ENCODE measurements at places on chromosomes 13 and 19.

DNA sequence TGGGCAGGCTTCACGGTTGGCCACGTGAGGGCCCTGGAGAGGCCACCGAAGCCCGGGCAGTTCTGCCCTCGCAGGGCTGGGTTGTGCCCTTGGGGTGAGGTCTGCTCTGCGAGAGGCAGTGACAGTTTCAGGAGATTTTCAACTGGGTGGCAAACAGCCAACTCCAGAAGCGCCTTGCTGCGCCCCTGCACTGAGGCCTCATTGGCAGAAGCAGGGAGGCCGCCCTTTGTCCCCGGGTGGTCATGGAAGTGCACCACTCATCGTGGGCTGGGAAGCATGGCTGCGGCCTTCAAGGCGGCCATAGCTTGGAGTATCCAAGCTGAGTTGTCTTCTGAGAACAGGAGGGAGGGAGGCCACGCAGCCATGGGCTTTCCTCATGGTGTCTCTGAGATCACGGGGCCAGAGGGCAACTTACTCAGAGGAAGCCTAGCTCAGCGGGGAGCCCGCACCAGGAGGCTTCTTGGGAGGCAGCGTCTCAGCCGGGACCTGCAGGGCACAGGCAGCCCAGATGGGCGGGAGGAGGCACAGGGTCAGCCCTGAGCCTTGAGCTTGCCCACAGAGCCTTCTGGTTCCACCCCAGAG lies 14.8 kb downstream of the PLEKHJ1 start:
- DNase-seq: no peak

DNA sequence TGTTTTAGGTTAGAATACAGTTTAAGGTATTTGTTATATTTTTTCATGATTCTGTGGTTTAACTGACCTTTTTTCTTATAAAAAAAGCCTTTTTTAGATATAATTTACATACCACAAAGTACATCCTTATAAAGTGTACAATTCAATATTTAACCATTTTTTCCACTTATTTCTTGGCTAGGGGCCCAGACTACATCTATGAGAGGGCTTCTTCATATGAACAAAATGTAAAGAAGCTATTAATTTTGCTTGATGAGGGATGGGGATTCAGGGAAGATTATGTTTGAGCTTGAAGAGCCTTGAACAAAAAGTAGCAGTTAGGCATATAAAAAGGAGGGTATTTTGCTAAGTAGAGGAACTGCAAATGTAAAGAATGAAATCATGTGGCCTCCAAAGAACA lies 2.2 kb downstream of the CCDC122 start:
- DNase-seq: no peak

DNA sequence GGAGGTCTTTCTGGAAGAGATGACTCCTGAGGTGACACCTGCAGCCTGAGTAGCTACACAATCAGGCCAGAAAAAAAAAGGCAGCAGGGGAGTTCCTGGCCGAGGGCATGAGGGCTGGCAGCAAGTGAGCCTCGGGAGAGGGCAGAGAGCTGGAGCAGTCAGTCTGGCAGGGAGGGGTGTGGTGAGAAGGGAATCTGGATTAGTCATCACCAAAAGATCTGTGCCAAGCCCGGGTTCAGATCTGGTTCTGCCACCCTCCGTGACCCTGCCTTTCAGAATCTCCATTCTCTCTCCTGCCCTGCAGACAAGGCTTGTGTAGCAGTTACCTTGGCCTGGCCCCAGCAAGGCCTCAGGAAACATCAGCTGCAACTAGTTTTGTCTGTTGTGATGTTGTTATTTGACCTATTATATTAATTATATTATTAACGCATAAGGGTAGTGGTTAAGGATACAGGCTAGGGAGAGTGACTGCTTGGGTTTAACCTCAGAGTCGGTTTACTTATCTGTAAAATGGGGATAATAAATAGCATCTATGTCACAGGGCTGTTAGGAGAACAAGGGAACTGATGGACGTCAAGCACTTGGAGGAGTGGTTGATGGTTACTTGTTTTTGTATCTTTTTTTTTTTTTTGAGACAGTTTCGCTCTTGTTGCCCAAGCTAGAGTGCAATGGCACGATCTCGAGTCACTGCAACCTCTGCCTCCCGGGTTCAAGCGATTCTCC lies 2.7 kb upstream of the CAPNS1 start:
- DNase-seq: no peak

DNA sequence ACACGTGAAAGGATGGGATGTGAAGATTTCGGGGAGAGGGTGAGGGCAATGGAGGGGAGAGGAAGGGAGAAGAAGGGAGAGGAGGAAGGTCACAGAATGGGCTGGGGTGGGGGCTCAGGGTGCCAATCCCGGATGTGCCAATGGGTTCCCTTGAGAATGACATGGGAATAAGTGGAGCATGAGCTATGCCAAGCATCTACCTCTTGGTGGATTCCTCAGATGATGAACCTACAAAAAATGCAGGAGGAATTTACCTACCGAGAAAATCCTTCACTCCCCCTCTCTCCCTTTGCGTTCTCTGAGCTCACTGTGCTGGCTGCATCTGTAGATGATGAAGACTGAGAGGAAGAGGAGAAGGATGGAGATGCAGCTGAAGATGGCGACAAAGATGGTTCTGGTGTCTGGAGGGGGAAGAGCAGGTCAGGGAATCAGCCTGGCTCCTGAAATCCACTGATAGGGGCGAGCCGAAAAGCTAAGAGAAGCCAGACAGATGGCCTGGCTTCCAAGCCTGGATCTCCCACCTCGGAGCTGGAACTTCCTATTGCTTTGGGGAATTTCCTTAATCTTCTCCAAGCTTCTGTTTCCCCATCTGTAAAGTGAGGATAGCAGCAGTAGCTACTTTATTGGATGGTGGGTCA lies 21.6 kb downstream of the VSTM1 start:
- peak; percentile 71 for DNase-seq

DNA sequence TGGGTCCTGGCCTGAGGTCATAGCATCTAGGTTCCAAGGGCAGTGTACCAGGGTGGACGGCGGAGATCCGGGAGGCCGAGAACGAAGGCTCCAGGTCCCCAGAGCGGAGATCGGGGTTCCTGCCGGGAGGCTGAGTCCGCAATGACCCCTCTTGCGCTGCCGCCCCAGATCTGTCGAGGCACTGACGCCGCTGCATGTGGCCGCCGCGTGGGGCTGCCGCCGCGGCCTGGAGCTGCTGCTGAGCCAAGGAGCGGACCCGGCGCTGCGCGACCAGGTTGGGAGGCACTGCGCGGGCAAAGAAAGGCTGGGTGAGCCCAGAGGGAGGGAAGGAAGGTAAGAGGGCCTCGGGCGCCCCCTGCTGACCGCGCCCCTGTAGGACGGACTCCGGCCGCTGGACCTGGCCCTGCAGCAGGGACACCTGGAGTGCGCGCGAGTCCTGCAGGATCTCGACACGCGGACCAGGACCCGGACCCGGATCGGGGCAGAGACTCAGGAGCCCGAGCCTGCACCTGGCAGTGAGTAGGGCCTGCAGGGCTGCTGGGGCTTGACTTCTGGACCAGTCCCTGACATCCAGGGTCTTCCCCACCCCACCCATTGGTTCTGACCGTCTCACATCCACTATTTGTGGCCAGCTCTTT lies 906 bp downstream of the ANKLE1 start:
- DNase-seq: peak; percentile 96

- DNase-seq: no peak
Observed at GRCh38 chr19:20388706-20389225, 176.8 kb downstream of the ZNF737 start.

- peak; percentile 17 for DNase-seq
Observed at GRCh38 chr13:110121422-110122083, 185.4 kb downstream of the COL4A1 start.

GRCh38 chr13:99385940-99386339 lies 78.7 kb upstream of the GPR183 start:
- DNase-seq: peak; percentile 41

- DNase-seq: no peak
Observed at GRCh38 chr19:6864325-6864940, 22.9 kb upstream of the ADGRE1 start.

DNA sequence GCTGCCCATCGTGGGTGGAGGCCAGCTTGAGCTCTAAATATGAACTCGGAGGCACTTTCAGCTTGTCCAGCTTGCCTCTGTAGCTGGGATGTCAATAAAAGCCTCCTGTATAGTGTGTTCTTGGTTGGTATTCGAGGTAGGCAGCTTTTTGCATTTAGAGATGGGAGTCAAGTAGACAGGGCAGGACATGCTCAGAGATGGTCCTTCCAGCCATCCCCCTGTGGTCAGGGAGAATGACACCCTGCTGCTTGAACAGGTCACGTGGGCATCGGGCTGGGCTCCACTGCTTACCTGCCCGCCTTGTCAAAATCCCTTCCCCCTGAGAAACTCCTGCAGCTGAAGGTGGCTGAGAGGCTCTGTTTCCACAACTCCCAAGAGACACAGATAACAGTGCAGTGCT lies 302.5 kb downstream of the ZNF536 start:
- peak; percentile 20 for DNase-seq

GRCh38 chr13:31322026-31322425 lies 122.3 kb downstream of the B3GLCT start:
- DNase-seq: no peak

DNA sequence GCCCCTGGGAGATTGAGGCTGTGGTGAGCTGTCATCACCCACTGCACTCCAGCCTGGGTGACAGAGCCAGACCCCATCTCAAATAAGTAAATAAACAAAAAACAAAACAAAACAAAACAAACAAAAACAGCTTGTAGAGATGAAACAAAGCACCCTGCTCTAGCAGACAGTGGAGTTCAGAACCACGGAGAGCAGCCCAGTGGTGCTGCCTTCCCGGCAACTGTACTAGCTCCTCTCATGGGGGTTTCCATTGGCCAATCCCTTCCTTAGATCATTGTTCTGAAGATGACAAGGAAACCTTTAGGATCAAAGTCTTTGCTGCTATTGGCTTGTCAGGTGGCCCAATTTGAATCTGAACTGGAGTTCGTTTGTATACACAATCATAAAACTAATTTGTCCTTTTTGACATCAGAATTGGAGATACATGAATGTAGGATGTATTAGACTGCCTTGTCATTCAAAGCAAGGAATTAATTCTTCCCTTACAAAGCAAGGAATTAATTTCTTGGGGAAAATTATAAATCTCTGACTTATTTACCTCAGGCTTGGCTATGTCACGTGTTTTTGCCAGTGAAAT lies 19.7 kb upstream of the SYCN start:
- peak; percentile 87 for DNase-seq

- no peak for DNase-seq
Observed at GRCh38 chr13:79482281-79482970, 1.5 kb downstream of the NDFIP2 start.

DNA sequence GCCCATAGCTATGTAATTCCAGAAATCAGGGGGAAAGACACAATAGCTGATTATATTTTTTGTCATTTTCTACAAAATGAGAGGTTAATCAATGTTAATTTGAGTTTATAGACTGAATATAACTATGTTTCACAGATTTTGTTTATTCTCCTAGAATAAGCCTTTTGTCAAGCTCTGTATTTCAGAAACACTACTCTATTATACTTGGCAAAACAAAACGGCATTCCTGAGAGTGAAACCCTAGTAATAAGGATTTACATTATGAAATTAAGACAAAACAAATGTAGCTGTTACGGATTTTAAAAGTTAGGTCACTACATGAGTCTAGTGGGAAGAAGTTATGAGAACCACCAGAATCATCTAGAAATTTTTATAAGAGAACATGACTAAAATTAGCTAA lies 334.2 kb downstream of the KLF12 start:
- no peak for DNase-seq

GRCh38 chr13:73251626-73252265 lies 192.9 kb downstream of the KLF5 start:
- no peak for DNase-seq

DNA sequence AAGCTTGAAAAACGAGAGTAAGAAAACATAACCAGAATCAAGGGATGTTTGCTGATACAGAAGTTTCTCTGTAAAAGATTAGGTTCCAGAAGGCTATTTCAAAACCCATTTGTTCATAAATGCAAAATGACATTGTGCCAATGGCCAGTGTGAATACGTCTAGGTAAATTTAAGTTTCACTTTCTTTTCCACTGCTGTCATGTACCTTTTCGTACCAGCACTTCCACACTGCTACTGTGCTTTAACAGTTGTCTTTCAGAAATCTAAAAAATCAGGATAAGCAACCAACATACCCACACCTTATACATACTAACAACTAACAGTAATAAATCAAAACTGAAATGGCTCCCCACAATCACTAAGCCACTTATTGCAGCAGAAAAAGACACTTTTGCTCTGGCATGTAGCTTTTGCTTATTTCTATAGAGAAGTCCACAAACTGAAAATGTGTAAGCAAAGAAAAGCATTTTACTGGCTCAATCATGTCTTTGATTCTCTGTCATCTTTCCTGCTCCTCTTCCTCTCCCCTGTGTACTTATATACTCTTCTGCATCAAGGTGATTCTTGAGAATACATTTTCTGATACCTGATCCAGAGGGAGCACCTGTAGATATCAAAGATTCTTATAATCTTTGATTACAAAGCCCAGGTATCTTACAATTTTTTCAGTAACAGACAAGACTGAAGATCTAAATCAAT lies 34.3 kb downstream of the ELF1 start:
- no peak for DNase-seq

DNA sequence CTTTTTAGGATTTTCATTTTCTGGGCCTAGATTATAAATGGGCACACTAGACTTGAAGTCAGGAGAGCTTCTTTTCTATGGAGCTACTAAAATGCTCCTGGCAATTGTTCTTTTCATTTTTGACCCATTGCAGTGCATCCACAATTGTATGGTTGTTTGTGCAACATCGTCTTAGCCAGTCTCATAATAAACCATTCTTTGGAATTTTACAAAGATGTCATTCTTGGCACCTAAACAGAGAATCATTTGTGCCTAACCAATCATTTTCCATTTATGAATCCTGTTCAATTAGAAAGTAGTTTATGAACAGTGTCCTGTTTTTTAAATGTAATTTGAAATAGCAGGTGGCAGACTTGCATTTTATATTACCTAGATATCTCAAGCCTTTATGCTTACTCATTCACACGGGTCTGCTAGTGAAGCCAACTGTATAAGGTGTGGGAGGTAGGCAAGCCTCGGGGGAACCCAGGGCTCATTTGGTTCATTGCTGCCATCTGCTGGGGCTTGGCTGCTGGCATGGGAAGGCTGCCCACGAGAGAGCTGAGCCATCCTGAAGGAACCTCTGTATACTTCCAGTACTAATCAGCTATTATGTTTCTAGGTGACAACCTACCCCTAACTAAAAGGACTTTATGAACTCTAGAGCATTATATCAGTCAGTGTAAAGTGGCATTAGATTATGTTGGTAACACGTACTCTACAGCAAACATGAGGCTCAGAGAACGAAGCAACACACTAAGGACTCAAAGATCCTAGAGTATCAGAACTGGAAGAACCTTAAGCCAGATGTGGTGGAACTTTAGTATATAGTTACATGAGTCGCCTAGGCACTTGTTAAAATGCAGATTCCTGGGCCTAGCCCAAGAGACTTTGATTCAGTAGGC lies 60.0 kb downstream of the TPT1 start:
- peak; percentile 88 for DNase-seq

GRCh38 chr19:2046046-2046907 lies 4.8 kb downstream of the MKNK2 start:
- no peak for DNase-seq

GRCh38 chr19:48614436-48615230 lies at the start of gene FAM83E:
FAM83E (minus strand) TSS chr19:48615076; CDS start chr19:48613372, 1,704 bp downstream.
- DNase-seq: peak; percentile 91

GRCh38 chr13:47326061-47326460 lies 429.2 kb upstream of the HTR2A start:
- DNase-seq: no peak

All from endodermal cell (in vitro differentiated cells).